Dermis microvascular lymphatic vessel endothelial cell (primary cell): ENCODE measurements at places on chromosomes 2 and 18. TPM values are rescaled to one million over a fixed set of nuclear protein-coding genes. Genes with fewer than 3 reads are reported as not detected.

DNA sequence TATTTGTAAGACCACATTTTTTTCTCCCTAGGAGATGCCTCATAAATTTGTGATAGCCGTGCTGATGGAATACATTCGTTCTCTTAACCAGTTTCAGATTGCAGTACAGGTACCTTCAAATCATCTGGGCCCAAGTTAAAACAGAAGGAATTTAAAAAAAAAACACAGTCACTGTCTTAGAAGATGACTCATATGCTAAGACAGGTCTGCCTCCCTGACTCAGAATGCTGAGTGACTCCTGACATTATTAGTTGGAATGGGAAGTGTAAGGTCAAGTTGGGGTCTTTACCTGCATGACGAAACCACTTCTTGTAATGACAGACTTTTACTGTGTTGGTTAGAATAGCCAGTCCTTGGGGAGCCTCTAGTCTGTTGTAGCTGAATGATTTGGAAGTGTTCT lies 26.3 kb downstream of the RMC1 start:
- no peak for DNase-seq

DNA sequence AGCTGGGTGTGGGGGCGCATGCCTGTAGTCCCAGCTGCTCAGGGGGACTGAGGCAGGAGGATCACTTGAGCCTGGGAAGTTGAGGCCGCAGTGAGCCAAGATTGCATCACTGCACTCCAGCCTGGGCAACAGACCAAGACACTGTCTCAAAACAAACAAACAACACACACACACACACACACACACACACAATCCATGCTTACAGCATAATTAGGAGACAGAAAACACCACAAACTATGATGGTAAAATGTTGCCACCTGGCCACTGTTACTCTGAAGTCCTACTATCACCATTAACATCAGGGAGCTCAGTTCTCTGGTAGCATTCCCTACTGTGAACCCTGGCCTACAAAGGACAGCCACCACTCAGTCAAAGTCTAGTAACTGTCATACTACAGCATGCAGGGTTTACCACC lies 18.3 kb downstream of the DNPEP start:
- no peak for DNase-seq

DNA sequence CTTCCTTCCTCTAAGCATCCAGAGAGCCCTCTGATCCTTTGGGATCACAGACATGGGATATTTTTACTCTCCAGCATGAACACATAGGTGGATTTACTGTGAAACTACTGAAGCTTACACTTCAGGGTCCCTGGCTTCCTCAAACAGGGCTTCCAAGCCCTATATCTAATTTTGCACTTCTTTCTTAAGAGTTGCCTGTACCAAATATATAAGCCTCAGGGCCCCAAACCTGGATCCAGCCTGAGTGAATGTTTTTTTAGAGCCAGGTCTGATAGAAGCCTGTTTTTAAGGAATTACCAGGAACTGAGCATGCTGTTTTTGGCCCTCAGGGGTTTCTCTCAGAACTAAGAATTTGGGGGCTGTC lies 13.2 kb upstream of the KCMF1 start:
- no peak for DNase-seq

DNA sequence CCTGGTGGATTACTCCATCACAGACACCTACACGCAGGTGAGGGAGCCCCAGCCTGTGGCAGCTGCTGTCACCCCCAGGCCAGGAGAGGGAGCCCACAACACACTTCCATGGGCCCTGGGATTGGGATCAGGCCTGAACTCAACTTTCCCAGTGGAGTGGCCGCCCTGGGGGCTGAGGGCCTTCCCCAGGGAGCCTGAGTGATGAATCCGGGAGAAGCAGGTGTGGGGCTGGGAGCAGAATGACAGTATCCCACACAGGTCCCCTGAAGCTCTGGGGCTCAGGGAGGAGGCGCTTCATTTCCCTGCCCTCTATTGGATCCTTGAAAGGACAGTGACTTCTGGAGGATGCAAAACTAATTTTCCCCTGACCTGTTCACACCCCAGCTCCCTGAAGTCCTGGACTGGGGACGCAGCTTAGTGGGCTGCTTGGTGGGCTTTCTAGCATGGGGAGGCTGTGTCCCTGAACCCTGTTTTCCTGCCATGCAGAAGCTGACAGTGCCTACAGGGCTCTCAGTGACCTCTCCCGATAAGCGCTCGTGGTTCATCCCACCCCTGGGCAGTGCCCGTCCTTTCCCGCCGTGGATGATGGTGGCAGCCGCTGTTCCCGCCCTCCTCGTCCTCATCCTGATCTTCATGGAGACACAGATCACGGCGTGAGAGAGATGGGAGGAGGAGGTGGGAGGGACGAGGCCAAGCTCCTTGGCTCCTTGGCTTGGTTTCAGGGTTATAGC lies 11.0 kb downstream of the SLC4A3 start:
- no peak for DNase-seq

- no peak for DNase-seq
Measured at GRCh38 chr2:9775999-9776712, 67.1 kb upstream of the TAF1B start.

DNA sequence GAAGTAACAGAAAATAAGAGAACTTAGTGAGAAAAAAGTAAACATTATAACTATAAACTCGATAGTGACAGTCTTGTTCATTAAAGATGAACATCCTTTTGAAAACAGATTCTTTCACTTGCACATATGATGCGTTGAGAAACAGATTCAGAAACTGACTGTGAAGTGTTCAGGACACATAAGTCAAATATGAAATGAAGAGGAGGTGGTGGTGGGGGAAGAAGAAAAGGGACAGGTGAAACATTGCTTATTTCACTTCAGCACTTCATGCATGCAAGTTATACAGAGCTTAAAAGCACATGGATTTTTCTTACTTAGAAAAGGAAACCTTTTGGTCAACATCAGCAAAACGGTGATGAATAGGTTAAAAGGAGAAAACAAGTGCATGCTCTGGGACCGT lies 42.5 kb downstream of the STAT4 start:
- no peak for DNase-seq

DNA sequence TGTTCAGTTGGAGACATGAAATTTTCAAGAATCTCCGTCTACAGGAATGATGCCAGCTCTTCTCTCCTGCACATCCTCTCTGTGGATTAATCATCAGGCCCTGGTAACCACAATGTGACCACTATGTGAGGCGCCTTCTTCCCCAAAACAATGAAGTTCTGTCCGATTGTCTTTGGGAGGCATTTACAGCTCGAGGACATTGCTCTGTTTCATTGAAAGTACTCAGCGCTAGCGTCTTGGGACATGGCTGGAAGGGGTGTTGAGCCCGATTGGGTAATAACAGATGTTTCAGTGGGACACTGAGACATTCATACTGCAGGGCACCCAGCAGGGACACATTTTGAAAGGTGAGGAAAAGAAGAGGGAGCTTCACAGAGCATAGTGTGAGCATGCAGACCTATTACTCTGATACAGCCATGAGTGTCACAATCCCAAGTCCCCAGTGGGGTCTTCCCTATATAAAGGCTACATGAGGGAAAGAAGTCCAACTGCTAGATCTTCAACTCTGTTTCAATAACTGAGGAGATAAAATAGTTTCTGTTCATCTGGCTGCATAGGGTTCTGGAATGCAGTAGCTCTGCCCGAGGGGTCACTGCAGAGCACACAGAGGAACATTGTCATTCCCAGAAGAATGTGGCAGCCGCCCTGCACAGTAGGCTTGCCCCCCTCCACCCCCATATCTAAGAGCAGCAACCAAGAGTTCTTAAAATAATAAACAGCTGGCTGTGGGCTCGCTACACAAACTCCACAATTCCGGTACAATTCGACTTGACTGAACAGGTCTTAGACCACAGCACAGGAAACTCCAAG lies 237.3 kb downstream of the OSR1 start:
- DNase-seq, result no peak

DNA sequence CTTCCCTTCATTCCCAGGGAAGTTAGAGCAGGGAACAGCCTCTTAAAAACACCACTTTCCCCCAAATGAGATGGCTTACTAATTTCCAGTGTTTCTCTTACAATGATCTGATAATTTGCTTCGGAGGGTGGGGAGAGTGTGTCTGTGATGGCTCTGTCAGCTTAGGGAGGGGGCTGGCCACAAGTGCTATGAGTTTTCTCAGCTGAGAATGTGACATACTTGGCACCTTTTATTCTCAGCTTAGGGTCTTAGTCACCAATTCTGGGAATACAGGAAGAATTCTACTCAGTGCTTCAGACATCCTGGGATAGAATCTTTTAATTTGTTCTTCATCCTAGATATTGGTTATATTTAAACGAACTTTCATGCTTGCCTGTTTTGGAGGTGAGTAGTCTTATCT lies 64.4 kb downstream of the AOX1 start:
- DNase-seq, result no peak

MZT2A gene
- 82.2 and 82.3 TPM in 2 replicates for total RNA-seq

ORC4 gene
- total RNA-seq, result 18.5 and 19.3 TPM in 2 replicates

DNA sequence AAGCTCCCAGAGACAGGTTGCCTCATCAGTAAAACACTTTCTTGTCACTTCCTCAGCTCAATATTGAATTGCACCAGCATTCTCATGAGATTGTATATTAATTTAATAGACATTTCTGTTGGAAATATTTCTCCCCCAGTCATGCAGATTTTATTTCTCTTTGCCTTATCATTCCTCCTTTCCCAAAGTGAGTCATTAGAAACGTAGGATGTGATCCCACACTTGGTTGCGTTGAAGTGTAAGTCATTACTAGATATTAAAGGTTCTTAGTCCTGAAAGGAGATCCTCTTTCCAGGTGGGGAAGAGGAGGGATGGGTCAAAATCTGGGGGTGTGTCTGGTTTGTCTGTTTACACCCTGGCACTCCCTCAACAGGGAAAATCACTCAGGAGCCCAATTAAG lies 438.2 kb downstream of the SLC4A3 start:
- no peak for DNase-seq

DNA sequence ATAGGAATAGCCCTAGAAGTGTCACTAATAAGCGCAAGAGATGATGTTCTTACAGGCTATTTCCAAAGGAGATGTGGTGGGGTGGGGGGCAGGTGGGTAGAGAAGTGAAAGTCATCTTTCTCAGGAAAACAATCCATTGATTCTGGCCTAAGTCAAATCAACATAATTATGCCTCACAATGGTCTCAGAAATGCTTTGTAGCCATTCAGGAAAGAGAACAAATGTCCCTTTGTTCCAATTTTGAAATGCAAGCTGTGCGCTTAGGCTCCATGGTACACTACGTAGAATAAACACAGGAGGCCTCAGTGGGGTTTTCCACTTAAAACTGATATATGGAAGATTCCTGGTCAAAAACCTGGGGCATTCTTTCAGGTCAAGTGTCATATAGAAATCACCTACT lies 529.9 kb upstream of the KLHL29 start:
- no peak for DNase-seq
